ENCODE measurements at places on chromosomes 6 and 20.

DNA sequence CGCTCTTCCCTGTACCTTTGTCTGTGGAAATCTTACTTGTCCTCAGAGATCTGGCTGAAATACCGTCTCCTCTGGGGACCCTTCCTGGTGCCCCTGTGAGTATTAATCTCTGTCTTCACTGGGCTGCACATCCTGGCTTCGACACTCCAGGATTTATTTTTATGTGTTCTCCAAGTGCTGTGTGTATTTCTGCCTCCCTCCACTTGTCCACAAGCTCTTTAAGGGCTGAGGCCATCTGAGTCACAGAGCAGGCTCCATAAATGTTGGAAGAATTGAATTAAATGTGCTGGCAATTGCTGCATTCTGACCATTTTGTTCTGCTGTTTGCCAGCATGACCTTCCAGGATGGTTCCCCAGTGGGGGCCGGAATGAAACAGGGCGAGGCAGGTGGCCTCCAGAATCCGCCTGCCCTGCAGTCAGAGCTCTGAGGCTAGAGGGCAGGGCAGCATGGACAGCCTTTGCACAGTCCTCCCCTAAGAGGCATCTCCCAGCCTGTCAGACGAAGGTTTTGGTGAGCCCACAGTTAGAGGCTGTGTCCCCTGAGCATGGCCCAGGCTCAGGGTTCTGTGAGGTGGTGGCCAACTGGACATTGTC, 105.8 kb downstream of the DLGAP4 start:
- DNase-seq, result no peak

- DNase-seq, result peak; percentile 92
Observed at GRCh38 chr20:53582574-53583351, 10.9 kb downstream of the ZNF217 start.

DNA sequence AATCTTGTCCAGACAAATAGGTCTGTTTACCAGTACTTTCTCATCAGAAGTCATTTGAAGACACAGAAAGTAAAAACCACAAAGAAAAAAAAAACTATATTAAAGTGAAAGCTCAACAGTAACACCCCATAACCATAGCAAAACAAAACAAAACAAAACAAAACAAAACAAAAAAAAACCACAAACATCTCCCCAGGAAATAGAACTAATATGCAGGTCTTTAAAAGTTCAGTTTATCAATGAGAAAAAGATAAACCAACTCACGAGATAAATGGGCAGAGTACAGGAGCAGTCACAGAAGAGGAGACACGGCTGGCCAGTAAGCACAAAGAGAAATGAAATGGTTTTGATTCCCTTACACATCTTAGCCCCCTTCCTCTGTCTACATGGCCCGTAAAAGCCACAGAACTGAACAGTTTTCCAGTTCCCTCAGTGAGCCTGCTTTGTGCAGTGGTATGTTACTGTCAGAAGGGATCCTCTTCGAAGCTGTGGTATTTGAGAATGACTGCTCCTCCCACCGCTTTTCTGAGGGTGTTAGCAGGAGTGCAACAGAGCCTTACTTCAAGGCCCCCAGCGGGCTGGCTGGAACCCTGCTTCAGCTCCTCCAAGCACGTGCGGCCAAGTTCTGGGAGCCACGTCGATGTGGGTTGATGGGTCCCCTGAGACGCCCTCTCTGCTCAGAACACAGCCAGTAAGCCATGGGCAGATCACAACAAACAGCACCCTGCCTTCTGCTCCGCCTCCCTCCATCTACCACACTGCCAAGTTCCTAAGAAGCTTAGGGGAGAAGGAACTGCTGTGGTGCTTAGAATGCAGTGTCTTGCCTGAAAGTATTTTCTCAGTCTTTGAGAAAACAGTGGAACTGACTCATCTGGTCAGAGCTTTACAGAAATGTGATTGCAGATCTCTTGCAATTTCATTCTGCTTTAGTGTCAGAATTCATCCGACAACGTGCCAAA, 14.0 kb downstream of the UST start:
- DNase-seq, result peak; percentile 92

GRCh38 chr20:47782076-47782475, 3.2 kb downstream of the SULF2 start:
- no peak for DNase-seq

- DNase-seq, result no peak
Observed at GRCh38 chr6:35808688-35809087, 3.5 kb downstream of the LHFPL5 start.

DNA sequence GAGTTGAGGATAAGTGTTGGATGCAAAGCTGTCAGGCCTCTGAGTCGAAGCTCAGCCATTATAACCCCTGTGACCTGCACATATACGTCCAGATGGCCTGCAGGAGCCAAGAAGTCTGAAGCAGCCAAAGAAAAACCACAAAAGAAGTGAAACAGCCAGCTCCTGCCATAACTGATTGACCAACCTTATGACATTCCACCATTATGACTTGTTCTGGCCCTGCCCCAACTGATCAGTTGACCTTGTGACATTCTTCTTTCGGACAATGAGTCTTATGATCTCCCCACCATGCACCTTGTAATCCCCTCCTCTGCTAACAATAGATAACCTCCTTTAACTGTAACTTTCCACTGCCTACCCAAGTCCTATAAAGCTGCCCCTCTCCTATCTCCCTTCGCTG, 133.7 kb upstream of the AGPAT4 start:
- DNase-seq, result peak; percentile 86

DNA sequence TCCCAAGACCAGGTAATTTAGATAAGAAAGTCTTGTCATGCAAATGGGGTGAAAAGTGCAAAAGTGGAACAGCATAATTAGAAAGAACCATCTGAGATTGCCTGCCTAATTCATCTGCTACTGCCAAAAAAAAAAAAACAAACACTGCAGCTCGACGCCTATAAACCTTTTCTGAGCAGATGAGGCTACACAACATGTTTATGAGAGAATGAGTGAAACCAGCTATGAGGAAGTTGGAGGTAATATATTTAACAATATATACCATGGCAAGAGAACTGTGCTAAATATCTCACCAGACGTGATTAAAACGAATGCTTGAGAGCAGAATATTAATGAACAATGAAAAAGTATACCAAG, 50.0 kb downstream of the LAMA4 start:
- no peak for DNase-seq

- no peak for DNase-seq
Observed at GRCh38 chr20:10666221-10667076, 7.3 kb downstream of the JAG1 start.

DNA sequence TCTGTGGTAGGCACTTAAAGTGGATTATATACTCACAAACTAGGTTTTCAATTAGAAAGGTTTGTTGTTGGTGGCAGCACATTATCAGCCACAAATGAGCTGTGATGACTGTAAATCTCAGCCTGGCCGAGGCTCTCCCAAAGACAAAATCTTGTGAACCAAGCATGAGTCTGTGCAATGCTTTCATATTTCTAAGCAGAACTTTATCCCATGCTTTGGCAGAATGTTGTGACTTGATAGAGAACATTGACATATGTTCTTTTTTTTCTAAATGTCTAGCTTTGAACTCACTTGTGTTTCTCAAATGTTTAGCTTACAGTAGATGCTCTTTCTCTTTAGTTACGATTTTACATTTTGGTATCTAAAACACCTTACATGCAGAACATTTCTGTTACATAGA, 105.9 kb downstream of the KLHL32 start:
- DNase-seq, result no peak

GRCh38 chr20:16349523-16350260, 223.6 kb downstream of the KIF16B start:
- peak; percentile 4 for DNase-seq

GRCh38 chr20:50537546-50538201, 27.5 kb downstream of the PTPN1 start:
- no peak for DNase-seq

DNA sequence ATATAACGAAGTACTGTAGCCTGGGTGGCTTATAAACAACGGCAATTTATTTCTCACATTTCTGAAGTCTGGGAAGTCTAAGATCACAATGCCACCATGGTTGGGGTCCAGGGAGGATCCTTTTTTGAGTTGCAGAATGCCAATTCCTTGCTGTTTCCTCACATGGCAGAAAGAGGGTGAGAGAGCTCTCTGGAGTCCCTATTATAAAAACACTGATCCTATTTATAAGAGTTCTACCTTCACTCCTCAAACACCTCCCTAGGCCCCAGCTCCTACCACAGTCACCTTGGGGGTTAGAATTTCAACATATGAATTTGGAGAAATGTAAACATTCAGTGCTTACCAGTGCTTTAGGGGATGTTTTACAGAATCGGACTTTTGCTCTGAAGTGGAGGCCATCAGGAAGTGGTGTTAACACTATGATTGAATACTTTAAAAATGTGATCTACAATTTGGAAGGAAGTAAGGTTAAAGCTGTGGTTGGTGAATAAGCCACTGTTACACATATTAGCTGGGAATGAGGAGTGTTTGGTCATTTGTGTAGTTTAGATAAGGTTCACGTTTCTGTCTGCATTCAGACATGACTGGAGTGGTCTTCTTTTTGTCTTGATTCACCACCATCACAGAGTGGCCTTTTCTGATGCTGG, 79.9 kb upstream of the SPTLC3 start:
- peak; percentile 70 for DNase-seq

DNA sequence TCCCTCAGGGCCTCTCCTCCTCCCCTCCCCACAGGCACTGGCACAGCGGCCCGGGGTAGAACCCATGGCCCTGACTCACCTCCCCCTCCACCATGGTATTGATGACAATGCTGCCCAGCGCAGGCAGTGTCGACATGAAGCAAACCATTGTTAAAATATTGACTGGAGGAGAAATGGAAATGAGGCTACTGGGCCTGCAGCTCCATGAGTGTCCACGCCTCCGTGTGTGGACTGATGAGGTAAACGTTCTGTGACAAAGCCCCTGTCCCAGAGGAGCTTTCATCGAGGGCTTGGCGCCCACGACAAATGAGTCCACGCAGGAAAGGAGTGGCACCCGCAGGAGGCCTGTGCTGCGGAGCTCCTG, 402.7 kb downstream of the TAF4 start:
- no peak for DNase-seq

- DNase-seq, result peak; percentile 59
Observed at GRCh38 chr20:35264755-35265154, 13.2 kb downstream of the MMP24OS start.

DNA sequence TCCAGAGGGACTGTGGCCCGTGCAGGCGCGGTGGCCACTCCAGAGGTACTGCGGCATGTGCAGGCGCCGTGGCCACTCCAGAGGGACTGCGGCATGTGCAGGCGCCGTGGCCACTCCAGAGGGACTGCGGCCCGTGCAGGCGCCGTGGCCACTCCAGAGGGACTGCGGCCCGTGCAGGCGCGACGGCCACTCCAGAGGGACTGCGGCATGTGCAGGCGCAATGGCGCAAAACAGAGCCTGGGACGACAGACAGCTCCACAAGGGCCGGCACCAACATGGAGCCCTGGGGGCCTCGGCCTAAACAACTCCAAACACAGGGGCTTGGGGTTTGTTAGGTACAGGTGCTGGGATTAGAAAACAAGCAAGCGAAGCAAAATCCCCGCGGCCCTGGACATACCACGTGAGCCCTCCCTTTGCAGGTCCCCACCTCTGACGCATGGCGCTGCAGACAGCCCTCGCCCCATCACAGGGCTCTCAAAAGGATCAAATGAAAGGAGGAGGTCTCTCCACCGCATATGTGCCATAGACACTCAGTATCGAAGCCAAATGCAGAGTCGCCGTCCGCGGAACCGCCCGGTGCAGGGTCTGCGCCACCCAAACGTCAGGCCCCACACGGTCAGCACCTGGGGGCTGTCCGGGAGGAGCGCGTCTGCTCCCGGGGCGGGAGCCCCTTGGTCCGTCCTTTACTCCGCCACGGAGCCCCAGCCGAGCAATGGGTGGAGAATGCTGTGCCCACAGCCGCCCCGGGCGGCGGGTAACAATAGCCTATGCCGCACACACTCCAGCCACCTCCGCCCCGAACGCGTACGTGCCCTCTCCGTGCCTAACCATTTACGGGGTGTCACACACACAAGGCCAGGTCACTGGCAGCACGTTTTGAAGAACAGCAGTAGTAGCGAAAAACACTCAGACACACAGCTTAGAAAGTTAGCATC, 85.7 kb downstream of the TAF4 start:
- DNase-seq, result no peak

DNA sequence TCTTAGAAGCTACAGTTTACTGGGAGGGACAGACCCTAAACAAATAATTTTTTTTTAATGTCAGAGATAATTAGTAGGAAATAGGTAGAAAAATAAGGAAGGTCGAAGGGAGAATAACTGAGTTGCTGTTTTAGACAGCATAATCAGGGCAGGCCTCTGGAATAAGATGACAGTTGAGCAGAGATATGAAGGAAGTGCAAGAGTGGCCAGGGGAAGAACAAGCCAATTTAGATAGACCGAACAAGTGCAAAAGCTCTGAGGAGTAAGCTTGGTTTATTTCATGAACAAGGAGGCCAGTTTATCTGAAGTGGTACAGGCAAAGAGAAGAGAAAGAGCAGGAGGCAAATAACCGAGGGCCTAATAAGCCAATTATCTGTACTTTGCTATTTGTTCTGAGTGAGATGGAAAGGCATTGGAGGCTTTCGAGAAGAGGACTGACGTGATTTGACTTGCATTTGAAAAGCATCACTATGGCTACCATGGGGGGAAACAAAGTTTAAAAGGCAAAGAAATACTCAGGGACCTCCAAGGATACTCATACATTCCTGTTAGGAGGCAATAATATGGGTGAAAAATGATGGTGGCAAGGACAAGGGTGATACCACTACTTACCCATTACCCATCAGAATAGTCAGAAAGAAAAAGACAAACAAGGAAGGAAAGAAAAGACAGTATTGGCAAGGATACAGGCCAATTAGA, 19.7 kb downstream of the PROCR start:
- DNase-seq, result no peak

DNA sequence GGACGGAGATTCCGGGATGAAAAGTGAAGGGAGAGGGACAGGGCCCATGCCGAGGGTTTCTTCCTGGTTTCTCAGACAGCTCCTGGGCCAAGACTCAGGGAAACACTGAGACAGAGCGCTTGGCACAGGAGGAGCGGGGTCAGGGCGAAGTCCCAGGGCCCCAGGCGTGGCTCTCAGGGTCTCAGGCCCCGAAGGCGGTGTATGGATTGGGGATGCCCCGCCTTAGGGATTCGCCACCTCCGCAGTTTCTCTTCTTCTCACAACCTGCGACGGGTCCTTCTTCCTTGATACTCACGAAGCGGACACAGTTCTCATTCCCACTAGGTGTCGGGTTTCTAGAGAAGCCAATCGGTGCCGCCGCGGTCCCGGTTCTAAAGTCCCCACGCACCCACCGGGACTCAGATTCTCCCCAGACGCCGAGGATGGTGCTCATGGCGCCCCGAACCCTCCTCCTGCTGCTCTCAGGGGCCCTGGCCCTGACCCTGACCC, 55.0 kb upstream of the HLA-A start:
- peak; percentile 38 for DNase-seq

DNA sequence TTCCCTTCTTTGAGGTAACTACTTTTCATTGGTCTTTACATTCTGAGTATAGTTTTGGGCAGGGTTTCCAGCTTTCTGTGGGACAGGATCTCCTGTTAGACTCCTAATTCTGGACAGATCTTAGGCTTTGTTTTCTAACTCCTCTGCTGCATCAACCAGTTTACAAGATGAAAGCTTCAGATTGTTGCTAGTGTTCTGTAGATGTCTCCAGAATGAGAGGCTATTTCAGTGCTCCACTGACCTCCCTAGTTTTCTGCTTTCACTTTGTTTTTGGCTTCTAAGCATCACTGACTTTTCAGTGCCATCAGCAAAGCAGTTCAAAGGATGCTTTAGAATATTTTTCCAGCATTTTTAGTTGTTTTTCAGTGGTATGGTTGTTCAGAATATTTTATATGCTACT, 101.4 kb downstream of the LIN28B start:
- DNase-seq, result no peak

Data from fibroblast of lung (primary cell).